ENCODE measurements at places on chromosomes 6 and 20.

DNA sequence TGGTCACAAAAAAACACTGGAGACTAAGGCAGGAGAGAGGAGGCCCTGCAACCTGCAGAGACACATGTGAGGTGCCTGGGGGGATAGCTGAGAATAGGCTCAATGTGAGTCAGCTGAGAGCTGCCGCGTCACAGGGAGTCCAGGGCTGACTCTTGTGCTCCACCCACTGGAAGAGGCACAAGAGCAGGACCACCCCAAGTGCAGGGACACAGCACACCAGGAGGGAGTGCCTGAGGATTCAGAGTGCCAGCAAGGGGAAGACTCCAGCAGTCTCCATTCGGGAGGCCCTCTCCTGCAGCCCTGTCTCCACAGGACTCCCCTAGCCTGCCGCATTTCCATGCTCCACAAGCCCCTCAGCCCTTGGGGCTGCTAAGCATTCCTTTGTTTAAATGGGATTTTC is 105.5 kb downstream of the HUS1B start:
- peak; percentile 66 for DNase-seq

DNA sequence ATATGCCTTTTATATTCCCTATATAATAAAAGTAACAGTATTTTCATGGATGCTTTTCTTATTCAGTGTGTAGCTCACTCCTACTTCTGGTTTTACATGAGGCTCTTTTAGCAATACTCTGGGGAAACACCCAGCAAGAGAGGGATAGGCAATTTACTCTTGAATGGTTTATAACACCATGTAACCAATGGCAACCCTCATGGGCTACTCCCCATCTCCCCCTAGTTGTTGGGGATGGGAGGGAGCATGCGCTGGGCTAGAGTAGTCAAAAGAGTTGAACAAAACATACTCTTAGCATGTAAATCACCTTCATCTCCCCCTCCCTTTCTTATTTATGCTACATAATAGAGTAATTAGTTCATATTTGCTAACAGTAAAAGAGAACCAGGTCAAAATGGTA is 140.1 kb upstream of the LRFN2 start:
- no peak for DNase-seq

DNA sequence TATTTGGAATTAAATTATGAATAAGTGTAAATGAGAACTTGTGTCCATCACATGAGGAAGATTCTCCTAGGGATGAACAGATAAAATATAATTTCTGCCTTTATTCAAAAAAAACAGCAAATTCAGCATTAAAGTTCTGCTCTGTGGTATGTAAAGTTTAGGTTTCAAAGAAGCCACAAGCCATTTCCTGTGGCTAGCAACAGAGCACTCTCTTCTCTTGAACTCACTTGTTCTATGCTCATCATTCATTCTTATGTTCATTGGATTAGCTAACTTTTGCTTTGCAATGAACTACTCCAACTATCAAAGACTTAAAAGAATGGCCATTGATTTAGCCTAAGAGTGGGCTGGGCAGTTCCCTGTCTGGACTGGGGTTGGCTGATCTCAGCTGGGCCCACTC is 20.8 kb upstream of the SNRPB2 start:
- no peak for DNase-seq

DNA sequence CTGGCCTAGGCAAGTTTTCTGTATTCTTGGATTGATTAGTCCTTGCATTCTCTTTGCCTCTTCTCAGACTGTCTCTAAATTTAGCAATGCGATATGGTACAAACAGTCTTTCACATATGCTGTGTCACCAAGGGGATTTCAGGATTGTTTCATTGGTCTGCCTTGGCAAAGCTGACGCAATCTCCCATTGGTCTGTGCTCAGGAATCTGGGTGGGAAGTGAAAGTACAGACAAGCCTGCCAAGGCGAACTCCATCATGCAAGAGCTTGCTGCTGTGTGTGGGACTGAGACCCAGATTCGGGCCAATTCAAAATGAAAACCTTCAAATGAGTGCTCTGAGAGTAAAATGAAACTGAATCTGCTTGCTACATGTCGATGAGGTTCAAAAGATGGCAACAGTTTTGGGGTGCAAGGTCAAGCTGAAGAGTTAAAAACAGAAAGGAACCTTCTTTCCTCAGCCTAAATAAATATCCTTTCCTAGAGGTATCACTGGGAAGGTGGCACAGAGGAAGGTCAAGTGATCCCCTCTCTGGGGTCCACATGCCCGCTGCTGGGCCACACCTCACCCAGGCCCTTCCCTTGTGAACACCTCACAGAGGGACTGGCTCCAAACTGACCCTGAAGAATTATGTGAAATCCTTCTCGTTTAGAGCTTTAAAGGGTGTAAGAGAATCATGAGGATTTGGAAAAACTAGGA is 198.8 kb upstream of the PREP start:
- DNase-seq, result no peak

DNA sequence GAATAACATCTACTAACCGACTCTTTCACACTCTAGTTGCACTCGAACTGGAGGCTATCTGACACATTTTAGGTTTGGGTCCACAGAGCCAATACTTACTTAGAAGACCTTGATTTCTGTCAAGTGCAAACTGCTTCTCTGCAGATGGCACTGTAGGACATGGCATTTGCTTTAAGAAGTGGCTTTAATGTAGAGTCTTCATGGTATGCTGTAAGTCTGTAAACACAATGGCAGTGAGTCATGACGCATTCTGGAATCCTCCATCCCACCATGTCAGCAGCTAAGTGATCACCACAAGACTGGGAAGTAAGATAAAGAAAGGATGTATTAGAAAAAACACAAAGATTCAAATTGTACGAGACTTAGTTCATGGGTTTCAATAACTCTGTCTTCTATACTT is 377.0 kb upstream of the NOX3 start:
- no peak for DNase-seq

DNA sequence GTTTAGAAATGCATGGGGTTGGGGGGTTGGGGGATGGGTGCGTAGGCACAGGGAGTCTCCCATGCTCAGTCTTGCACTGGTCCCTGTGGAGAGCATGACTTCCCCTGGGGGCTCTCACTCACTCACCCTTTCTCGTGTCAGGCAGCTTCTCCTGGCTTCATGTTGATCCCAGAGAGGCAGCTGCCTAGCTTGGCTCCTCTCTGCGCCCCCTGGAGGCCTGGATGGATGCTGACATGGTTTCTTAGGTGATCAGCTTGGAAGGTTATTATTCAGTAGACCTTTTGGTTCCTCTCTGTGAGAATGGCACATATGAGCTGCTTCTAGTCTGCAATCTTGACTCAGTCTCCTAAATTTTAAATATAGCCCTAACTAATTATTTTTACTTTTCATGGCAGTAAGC is 109.3 kb upstream of the FAM83B start:
- no peak for DNase-seq

- DNase-seq, result no peak
These were observed 141.1 kb downstream of the BMP5 start for GRCh38 chr6:55734256-55734655.

DNA sequence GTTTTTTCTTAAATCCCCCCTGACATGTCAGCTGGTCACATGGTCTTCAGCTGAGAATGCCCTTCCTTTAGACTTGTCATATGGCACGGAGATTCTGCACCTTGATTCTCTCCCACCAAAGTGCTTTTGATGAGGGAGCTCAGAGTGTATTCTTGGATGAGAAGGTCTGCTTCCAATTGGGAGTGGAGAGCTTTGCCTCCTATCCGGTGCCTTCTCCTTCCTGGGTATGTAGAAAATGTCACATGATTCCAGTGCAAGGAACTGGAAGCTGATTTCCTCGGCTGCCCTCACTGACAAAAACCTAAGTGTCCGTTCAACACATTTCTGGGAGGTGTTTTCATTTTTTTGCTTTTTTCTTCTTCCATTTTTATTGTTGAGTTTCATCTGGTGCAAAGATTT is 197.2 kb downstream of the TFAP2C start:
- DNase-seq, result no peak

- DNase-seq, result no peak
These were observed 95.6 kb upstream of the SHLD1 start for GRCh38 chr20:5654557-5654956.

DNA sequence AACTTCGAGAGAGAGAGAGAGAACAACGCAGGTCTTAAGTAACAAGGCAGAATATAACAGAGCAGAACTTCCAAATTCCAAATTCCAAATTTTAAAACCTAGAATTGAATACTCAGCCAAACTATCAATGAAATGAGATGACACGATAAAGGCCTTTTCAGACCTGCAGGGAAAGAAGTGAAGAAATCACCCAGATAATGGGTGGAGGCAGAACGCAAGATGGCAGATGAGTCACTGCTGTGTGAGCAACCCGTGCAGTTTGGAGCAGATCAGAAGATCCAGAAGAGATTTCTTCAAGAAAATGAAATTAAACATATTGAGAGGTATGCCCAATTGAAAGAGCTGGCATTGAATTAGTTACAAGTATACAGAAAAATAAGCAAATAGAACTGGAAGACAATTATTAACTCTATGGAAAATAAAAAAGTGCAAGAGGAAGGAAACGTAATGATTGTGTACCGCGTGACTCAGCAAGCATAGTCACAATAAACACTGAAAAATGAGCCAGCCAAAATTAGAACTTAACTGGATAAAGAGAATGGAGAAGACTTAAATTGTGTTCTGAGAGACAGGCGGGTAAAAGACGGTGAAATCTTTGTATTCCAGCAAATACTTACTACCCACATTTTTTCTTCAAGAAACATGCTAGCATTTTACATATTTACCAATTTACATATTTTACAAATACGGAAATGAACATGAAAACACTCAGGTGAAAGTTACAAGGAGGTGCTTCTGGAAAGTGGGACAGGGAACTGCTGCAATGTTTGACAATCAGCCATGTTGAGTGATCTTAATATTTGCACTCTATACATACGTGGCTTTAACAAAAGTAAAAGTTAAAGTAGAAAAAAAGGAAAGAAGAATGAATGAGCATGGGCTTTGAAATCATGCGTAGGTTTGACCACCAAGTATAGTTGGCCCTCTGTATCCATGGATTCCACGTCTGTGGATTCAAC is 87.9 kb upstream of the CDYL start:
- DNase-seq, result no peak

DNA sequence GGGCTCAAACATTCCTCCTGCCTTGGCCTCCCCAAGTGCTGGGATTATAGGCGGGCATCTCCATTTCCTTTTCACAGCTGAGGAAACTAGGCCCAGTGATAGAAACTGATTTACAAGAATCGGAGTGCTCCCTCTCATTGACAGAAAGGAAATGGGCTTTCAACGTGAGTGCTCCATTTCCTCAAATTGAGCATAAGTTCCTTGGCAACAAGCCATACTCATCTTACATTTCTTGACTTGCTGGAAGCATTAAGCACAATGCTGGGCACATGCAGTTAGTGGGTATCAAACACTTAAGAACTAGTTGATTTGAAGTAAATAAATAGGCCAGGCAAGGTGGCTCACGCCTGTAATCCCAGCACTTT is 54.7 kb downstream of the FGD2 start:
- no peak for DNase-seq

- no peak for DNase-seq
These were observed 824.8 kb upstream of the FLRT3 start for GRCh38 chr20:15162079-15162647.

DNA sequence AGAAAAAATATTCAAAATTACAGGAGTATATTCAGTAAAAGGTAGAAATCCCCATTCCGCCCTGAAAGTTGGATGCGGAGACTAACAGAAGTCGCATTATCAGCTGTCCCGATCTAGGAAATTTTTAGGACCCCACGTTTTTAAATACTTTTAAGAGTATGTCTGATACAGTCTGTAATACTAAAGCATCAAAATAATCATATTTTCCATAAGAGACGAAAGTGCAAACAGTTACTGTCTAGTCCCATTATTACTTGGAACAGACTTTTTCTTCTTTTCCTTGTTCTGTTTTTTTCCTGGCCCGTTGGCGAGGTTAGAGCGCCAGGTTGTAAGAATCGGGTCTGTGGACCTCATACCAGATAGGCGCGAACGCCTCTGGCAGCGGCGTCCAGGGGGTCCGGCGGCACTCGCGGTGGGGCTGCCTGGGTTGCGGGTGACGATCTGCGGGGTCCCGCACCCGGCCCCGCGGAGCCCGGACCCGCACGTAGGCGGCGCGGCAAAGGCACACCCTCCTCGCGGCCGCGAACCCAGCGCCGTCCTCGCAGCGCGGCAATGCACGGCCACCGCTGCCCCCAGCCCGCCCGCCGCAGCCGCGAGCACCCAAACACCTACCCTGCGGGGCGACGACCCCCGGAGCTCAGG is 460 bp downstream of the PLAGL1 start:
- DNase-seq, result peak; percentile 65

- no peak for DNase-seq
These were observed 219.8 kb downstream of the LAMA2 start for GRCh38 chr6:129102741-129103140.

- no peak for DNase-seq
These were observed at the start of gene ECT2L for GRCh38 chr6:138795809-138796603. Gene ECT2L (plus strand): TSS chr6:138796087. CDS start chr6:138813275, 17,188 bp downstream.

GRCh38 chr6:16595514-16596120 is 165.6 kb downstream of the ATXN1 start:
- no peak for DNase-seq

DNA sequence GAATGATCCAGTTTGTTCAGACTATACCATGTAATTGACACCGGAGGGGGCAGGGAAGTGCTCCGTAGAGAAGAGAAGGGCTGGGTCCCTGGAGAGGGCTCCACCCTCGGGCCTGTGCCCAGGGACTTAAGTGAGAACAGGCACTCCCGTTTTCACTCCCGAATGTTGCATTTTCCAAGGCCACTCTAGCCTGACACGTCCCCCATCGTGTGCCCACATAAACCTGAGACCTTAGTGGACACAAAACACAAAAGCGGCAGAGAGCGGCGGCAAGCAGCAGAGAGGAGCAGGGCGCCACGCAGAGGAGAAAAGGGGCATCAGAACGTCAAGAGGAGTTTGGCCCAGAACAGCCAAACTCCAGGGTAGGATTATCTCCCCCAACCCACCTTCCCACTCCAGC is 1405.1 kb downstream of the GRIK2 start:
- DNase-seq, result no peak

DNA sequence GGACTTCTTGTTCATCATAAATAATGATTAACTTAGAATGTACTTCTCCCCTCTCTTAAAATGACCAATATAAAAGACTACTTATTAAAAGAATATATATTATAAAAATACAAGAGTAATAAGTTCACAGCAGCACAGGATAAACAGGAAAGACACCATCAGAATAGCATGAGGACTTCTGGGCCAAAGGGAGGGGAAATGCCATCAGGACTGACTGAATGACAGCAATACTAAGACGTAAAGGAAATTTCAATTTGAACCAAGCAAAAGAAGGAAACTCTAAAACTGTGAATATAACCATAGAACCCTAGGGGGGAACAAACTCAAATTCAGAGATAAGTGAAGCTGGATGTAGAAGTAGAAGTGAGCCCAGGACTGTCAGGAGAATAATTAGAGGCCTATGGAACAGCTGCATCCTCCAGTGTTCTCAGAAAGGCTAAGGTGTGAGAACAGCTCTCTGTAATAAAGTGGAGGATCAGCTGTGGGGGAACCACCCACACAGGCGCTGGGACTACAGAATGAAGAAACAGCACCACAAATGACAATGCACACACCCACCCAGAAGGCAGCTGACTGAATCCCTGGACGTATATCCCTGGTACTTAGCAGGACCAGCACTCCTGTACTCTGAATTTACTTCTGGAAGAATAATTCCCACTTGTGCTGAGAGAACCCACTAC is 37.8 kb downstream of the ZHX3 start:
- DNase-seq, result no peak

GRCh38 chr20:1294497-1294896 is 28.4 kb downstream of the SNPH start:
- DNase-seq, result no peak

GRCh38 chr6:10099529-10100140 is 315.2 kb downstream of the TFAP2A start:
- DNase-seq, result no peak

All from activated CD8-positive, alpha-beta memory T cell treated with anti-CD3 and anti-CD28 coated beads for 24 hours (primary cell).